ENCODE measurements at places on chromosomes 2 and 18.

GRCh38 chr2:128162266-128162665 is 71.3 kb downstream of the UGGT1 start:
- no peak for DNase-seq

GRCh38 chr18:52723550-52723970 is 383.6 kb downstream of the DCC start:
- DNase-seq, result no peak

GRCh38 chr2:234399451-234400246 is 97.2 kb downstream of the ARL4C start:
- DNase-seq, result no peak

DNA sequence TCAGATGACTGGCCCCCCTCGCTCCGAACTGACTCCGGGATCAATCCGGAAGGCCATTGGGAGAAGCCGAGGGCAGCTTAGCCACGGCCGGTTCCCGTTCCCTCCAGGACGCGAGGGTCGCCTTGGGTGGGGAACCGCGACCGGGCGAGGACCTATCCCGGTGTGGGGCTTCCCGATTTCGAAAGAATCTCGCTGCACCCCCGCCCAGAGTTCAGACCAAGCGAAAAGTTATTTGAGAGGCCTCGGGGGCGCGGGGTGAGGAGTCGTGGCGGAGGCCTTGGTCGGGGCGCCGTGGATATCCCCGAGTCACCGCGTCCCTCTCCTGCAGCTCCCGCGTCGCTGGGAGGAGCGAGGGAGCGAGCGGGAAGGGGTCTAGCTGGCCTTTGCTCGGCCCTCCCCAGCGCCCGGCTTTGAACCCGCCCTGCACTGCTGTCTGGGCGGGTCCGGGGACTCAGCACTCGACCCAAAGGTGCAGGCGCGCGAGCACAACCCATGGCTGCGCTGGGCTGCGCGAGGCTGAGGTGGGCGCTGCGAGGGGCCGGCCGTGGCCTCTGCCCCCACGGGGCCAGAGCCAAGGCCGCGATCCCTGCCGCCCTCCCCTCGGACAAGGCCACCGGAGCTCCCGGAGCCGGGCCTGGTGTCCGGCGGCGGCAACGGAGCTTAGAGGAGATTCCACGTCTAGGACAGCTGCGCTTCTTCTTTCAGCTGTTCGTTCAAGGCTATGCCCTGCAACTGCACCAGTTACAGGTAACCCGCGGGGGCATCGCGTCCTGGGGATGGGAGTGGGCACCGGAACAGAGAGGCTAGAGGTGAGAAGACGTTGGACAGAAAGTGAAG is at the start of gene CYP27A1:
Gene CYP27A1 (plus strand): TSS at position 457 of the 837 bp plus-strand sequence. CDS start 36 bp downstream, at position 493.
- DNase-seq, result no peak

GRCh38 chr2:218858671-218859555 is 692 bp upstream of the WNT6 start:
- DNase-seq, result no peak

GRCh38 chr2:142707318-142707717 is 170.1 kb upstream of the KYNU start:
- DNase-seq, result no peak

DNA sequence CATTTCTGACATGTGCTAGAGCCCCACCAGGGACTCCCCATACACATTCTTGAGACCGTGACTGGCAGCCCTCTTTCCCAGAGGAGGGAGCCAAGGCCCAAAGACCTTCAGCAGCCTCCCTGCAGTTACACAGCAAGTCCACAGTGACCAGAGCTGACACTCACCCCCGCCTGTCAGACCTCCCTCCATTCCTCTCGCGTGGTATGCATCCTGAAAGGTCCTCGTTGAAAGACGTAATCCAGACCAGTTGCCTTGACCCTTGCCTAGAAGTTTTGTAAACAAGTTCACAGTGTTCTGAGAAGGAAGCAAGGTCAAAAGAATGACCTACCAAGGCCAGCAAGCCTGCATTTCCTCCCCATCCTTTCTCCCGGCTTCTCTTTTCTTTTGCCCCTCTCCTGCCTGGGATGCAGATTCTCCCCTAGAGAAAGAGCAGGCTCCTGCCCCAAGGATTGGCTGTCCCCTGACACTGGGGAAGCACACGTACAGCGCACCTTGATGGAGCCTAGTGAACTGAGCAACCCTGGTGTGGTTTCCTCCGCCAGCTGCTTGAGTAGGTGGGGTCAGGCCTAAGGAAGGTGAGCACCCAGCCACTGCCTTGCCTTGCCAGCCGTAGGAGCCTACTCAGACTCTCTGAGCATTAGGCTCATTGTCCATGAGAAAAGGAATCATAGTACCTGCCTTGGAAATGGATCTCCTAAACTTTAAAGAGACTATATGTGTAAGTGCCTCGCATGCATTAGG is 18.3 kb downstream of the TRIB2 start:
- DNase-seq, result no peak

DNA sequence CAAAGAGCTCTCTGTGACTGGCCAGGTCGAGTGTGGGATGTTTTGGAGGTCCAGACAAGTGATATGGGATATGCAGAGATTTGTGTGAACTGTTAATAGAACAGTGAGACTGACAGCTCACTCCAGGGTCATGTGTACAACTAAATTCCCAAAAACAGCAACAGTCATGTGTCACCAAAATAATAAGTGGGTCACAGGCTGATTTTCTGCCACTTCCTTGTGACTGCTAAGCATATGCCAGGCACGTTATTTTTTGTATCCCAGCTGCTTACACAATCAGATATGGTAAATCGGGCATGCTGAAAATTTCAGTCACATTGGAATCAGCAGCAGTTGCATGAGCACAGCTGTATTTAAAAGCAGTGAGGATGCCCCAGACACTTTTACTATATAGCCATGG is 198.7 kb downstream of the PTGR3 start:
- no peak for DNase-seq

DNA sequence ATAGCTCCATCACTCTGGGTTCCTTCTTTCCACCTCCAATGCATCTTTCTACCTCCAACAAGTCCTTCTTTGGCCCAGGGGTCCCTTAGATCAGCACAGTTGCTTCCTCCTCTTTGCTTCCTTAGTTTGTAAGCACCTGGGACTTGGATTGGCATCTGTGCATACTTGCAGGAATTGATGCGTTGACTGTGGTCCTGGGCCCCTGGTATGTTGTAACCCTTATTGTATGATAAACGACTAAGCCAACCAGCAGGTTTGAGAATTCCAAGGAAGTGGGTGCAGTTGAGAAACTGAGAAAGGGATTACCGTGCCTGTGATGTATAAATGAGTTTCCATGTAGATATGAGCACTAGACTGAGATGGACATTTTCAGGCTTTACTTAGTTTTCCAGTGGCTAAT is 55.9 kb downstream of the ARHGAP28 start:
- DNase-seq, result no peak

- DNase-seq, result no peak
Observed at GRCh38 chr2:121343191-121343590, 58.2 kb upstream of the TFCP2L1 start.

DNA sequence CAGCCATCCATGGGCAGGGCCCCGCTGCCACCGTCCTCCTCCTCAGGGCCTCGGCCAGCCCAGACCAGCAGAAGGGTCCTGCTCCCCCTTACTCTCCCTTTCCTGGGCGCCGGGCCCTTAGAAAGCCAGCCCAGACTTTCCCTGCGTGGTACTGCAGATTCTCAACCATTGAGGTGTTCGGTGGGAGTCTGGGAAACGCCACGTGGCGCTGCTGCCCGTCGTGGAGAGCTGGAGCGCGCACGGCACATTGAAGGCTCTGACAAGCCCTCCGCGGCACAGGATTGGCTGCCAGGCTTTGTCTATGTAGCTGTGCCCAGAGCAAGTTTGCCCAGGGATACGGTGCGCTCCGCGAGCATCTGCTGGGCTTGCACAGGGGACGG is 10.4 kb upstream of the KLHL30 start:
- DNase-seq, result no peak

GRCh38 chr2:162166745-162167144 is 14.7 kb upstream of the GCG start:
- DNase-seq, result no peak

GRCh38 chr18:21342372-21342771 is 100.3 kb downstream of the GREB1L start:
- DNase-seq, result no peak

DNA sequence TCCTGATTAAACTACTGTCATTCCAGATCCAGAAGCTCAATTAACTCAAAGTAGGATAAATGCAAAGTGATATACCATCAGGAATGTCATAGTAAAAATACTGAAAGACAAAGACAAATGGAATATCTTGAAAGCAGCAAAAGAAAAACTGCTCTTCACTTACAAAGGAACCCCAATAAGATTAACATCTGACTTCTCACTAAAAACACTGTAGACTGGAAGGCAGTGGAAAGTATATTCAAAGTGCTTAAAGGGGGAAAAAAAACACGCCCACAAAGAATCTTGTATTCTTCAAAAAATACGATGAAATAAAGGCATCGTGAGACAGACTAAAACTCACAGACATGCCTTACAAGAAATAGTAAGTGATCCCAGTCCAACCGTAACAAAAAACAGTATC is 195.7 kb downstream of the DOK6 start:
- no peak for DNase-seq

GRCh38 chr2:39954346-39954745 is 175.3 kb upstream of the THUMPD2 start:
- DNase-seq, result no peak

DNA sequence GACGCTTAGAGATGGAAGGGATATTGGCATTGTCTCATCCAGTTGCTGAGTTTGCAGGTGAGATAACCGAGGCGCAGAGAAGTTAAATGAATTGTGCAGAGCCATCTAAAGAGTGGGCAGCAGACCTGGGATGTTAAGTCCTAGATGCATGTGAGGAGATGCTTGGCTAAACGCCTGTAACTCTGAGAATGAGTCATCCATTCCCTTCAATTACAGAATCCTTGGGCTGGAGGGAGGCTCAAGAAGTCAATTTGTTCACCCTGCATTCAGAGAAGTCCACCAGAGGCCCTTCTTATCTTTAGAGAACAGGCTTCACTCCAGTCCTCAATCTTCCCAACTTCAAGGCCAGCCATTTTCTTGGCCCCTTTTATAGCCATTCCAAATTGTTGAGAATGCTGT is 1.6 kb downstream of the EHD3 start:
- DNase-seq, result peak; percentile 77

All from AG09319 (cell line).